CD4-positive, alpha-beta T cell treated with Interleukin-10 for 1 hour (primary cell): ENCODE measurements at places on chromosomes 2 and 18.

GRCh38 chr2:32591669-32592463, 36.0 kb upstream of the TTC27 start:
- peak; percentile 26 for DNase-seq

- no peak for DNase-seq
Measured at GRCh38 chr2:180208841-180209240, 201.7 kb upstream of the CWC22 start.

- peak; percentile 30 for DNase-seq
Measured at GRCh38 chr2:196183528-196184231, 12.3 kb upstream of the STK17B start.

DNA sequence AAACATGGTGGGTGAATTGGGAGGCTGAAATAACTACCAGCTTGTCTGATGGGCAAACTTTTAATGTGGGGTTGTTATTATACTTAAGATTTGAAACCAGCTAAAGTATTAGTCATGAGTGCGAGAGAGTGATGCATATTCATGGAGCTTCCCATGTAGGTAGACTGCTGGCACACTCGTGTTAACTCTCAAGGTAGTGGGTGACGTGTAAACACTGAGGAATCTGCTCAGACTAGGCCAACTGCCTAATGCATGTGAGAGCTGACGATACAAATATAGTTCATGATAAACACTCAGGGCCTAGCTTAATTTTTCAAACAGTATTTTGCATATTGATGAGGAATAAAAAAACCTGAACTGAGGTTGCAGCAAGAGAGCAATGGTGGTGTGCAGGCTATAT, 1165.7 kb upstream of the PIK3C3 start:
- no peak for DNase-seq

DNA sequence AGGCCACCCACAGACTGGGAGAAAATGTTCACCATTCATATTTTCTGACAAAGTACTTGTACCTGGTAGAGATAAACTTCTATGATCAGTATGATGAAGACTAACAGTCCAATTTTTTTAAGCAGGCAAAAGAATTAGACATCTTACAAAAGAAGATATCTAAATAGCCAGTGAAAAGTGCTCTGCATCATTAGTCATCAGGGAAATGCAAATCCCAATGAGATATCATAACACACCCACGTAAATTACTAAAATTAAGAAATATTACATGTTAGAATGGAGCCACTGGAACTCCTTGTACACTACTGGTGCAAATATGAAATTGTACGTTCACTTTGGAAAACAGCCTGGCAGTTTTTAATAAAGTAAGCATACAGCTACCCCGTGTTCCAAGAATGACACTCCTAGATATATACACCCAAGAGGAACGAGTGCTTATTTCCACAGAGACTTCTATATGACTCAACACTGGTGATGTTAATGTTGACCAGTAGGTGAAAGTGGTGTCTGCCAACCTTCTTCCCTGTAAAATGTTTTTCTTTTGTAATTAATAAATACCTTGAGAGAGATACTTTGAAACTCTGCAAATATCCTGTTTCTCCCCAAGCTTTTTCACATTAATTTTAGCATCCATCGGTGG, 80.3 kb downstream of the NPAS2 start:
- no peak for DNase-seq

DNA sequence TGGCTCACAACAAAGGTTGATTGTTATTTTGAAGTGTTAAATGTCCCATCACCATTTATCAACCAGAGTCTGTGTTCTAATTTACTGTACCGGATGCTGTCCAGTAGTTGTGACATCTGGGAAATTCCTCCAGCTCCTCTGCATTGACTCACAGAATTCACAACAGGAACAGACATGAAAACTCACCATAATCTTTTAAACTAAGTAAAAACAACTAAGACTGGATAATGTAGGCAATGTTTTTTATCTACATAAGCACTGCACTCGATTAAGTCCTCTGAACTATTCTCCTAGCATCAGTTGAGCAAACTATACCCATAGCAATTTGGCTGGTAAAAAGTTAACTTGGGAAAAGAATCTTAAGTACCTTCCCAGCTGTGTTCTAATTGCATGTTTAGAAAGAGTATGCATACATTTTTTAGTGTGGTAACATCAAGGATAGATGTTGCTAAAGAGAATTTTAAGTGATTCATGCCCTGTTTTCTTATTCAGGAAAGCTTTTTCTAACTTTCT, 42.9 kb upstream of the MYO1B start:
- peak; percentile 28 for DNase-seq

- peak; percentile 3 for DNase-seq
Measured at GRCh38 chr2:151363709-151364108, 6.3 kb downstream of the TNFAIP6 start.

DNA sequence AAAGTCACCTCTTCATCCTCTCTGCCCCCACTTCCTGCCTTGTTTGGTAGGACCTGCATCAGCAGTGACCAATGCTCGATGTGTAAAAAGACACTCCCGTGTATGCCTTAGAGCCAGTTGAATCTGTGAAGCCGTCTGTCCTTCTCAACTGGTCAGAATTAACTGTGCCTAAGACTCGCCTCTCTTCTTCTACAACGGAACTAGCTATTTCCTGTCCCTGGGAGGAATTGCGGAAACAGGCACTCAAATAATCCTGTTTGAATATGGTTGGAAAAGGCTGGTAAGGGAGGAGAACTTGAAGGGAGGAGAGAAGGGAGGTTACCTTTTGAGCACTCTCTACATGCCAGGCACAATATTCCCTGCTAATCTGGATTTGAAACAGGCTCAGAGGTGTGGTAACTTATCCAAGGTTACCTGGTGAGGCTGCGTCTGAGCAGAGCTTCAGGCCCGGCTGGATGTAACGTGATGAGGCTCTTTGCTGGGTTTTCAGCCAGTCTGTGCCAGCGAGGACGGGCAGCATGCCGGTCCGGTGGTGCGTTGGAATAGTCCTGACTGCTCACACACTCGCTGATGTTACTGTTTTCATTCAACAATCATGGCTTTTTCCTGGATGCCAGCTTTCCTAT, 127.0 kb downstream of the FAM168B start:
- DNase-seq = no peak

DNA sequence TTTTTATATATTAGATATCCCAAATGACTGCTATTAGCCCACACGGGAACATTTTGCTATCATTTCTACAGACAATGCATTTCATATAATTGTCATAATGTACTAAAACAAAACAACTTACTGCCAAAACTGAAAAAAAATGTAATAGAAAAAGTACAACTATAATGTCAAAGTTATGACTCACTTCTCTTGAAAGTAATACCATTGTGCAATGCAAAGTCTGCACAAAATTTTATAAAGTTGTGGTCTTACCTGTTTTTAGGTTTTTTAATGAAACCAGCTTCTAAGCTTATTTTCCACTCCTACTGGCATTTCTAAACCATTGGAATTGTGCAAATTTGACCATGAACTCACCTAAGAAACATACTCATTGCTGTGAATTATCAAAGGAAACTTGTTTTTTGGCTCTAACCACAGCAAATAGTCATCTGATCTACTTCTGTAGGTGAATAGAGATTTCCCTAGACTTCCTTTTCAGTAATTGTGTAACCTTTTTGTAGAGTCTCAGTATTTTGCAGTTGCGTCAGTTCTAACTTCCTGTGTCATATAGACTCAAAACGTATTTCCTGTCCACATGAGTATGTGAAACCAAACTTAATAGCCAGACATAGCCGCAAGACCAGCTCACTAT, 31.9 kb upstream of the TFPI start:
- DNase-seq = no peak

GRCh38 chr2:130823171-130823885, 13.4 kb upstream of the ARHGEF4 start:
- no peak for DNase-seq

DNA sequence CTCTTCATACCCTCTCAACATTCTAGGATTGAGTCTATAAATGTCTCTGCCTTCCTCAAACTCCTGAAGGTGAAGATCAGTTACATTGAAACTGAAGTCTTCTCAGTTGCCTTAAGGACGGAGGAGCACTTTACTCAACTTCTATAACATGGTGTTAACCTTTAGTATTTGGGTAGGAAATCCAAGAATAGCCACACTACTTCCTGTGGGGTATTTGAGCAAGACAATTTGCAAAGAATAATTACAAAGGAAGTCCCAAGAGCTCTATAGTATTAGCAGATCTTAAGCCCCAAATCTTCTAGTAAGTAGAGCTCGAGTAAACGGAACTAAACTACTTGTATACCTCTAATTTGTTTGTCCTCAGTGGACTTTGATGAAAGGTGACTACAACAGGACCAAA, 80.9 kb downstream of the SP100 start:
- DNase-seq = peak; percentile 11

DNA sequence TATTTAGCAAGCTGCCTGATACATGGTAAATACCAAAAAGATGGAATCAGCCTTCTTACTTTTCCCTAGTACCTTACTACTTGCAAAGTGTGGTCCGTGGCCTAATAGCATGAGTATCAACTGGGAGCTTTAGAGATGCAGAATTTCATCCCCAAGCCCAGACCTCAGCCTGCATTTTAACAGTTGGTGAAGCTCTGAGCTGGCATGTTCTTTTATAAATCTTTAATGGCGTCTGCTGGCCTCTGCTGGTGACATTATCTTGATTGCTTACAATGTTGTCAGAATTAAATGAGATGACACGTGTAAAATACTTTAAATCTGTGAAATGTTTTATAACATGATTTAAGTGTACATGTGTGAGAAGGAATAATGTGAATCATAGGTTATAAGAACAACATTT, 115.1 kb upstream of the NOSTRIN start:
- DNase-seq = peak; percentile 24

- no peak for DNase-seq
Measured at GRCh38 chr2:66318009-66318561, 116.8 kb upstream of the MEIS1 start.

- no peak for DNase-seq
Measured at GRCh38 chr2:211760103-211760502, 778.5 kb downstream of the ERBB4 start.
